ENCODE measurements at places on chromosomes 7 and 10.

DNA sequence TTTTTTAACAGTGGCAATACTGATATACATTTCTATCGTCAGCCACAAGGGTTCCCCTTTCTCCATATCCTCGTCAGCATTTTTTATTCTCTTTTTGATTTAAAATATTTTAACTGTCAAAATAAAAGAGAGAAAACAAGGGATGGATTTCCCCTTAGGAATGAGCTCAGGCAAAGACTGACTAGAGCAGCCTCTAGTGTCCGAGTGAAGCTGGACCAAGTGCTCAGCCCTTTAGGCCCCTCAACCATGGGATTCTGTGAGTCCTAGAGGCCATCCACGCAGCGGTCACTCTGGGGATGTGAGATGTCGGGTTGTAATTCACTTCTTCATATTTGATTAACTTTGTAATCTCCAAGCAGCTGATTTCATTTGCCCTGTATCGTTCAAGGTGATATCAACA lies 137.4 kb upstream of the RNF32 start:
- no peak for DNase-seq

- no peak for DNase-seq
Measured at GRCh38 chr10:672203-672602, 17.3 kb downstream of the DIP2C start.

- DNase-seq = peak; percentile 9
Measured at GRCh38 chr10:114550756-114551635, 107.1 kb downstream of the ABLIM1 start.

DNA sequence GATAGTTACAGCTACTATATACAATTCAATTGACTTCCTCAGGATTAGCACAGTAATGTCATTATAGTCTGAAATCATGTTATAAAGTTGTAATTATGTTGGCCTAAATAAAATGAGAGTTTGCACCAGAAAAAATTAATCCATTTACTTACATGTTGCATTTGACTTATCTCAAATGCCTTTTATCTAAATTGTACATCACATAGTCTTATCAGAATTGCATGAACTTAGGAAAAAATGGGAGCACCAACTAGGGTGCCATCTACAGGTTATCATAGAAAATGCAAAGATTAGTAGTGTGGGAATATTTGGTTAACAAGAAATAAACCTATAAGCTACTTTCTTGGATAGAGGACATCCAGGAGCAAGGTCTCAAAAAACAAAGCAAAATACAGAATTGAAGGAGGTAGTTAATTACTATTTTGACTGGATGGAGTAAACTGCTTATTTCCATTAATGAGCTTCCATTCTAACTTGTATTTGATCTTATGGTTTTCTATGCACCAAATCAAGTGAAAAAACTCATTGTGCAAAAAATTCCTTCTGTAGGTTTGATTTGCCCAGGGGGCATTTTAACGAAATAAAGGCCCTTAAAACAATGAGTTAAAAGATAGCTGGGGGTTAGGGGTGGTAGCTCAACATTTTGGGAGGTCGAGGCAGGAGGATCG lies 60.0 kb upstream of the ORC5 start:
- no peak for DNase-seq

DNA sequence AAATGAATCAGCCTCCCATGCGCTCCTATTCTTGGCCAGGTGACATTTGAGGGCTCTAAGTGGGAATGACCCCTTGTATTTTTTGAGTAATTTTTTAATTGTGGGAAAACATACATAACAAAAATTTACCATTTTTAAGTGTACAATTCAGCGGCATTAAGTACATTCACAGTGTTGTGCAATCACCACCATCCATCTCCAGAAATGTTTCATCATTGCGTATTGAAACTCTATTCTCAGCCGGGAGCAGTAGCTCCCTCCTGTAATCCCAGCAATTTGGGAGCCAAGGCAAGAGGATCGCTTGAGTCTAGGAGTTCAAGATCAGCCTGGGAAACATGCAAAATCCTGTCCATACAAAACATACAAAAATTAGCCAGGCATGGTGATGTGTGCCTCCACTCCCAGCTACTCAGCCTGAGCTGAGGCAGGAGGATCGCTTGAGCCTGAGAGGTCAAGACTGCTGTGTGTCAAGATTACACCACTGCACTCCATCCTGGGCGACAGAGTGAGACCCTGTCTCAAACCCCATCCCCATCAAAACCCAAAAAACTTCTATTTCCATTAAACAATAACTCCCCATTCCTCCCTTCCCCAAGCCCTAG lies 2.5 kb downstream of the ANTXRL start:
- DNase-seq = no peak

GRCh38 chr7:117066668-117067067 lies 113.4 kb downstream of the ST7 start:
- no peak for DNase-seq

- DNase-seq = no peak
Measured at GRCh38 chr10:46229144-46229563, 57.6 kb upstream of the ANTXRL start.

Measured in NCI-H2081 treated with DMSO at 0.1 percent for 48 hours (cell line).